ENCODE measurements at places on chromosomes 3 and 15.

- no peak for DNase-seq
These were observed 102.4 kb upstream of the TUSC7 start for GRCh38 chr3:116607205-116607604.

DNA sequence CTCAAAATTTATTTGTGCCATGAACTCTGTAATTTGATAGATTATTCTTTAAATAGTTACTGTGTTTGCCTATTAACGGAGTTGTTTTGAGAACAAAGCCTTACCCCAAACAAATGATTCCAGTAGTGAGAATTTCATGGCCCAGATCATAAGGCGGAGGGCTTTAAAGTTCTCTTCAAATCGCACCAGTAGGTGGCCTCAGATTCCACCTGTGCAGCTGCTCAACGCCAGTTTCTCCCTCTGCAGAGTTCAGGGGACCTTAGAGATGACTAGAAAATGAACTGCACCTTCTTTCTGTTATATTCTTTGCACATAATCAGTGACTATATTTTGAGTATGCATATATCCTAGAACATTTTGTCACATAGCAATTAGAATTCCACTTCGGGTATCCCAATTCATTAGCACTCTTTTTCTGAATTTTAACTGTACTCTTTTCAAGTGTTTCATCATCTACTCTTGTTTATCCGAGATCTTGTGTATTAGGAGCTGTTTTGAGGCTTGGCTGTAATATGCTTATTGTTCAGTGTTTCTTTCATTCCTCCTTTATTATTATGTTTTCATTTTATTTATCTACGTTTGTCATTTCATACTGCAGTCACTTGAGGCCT, 232.6 kb upstream of the CHRM5 start:
- no peak for DNase-seq

GRCh38 chr3:32443478-32443877, 51.8 kb downstream of the CMTM7 start:
- no peak for DNase-seq

DNA sequence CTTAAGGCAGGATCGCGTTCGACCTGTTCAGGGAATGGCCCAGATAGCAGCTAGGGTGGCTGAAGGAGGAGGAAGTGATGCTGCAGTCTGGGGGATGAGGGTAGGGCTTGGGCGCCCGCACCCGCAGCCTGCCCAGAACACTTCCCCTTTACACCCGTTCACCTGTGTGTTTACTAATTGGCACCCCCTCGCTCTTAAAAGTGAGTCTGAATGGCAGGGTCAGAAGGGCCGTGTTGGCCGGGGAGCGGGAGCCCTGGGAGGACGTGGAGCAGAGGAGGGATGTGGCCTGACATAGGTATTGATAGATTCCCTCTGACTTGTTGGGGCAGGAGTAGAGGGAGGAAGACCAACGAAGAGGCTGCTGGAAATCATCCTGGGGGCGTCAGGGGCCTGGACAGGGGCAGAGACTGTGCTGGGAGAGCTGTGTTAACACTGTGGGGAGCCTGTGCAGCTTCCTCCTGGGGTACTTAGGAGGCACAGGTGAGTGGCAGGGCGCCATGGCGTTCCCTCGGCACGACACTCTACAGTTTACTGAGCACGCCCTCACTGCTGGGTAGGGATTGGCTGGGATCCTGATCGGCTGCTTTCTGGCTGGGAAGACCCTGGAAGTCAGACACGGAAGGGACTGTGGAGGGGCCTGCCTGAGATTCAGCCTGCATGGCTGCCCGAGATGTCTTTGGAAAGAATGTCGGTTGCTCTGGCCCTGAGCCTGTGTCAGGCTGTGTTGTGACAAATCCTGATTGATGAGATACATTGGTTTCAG, 51.7 kb downstream of the SLC6A6 start:
- DNase-seq = no peak

GRCh38 chr3:99868311-99868646, 50.6 kb downstream of the CMSS1 start:
- peak; percentile 24 for DNase-seq

DNA sequence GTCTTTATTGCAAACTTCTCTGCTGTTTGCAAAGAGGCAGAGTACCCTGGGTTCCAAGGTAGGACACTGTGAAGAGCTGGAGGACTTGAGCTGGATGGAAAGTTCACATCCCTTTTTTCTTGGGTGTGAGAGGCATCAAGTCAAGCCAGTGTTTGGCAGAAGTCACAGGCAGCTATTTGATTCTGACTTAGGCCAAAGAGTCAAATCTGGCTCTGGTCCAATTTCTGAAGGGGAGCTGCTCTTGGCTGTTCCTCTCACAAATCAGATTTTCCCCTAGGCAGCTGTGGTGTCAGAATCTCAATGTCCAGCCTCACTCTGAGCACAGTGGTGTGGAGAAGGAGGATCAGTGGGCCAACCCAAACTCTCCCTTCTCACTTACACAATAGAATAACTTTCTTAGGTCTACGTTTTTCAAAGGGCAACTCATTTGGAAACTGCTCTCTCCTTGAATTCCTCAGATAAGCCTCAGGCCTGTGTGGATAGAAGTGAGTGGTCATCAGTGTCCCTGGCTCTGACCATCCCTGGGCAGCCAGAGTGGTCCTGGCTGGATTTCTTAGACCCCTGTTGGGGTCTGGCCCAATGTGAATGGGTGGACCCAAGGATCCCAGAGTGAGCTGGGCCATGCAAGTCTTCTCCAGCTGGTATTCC, 18.2 kb upstream of the AMOTL2 start:
- no peak for DNase-seq

DNA sequence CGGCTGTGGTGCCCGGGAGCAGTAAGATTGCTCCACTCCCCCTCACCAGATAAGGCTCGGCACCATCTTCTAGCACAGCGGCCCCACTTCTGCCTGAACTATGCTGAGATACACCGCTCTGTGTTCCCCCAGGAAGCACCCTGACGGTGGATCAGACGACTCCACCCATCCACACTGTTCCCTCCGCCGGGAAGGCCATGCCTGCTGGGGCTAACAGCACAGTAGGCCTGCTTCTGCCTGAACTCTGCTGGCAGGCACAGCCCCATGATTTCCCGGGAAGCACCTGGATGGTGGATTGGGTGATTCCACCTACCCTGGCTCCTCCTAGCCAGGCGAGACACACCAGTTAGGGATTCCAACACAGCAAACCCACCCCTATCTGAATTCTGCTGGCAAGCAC, 36.3 kb upstream of the PPM1L start:
- no peak for DNase-seq

- DNase-seq = no peak
These were observed 24.7 kb downstream of the KY start for GRCh38 chr3:134625885-134626741.

DNA sequence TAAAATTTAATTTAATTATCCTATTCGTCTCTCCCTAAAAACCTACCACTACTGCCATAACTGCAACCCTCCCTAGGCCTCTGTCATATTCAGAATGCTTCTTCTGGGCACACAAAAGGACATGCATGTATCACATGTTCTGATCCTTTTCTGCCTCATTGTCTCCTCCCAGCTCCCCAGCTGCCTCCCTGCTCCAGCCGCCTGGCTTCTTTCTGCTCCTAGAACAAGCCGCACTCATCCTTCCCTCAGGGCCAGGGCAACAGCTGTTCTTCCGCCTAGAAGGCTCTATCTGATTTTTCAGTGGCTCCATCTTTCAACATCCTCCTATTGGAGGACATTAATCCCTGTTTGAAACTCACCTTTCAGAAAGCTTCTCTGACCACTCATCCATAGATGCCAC, 38.6 kb downstream of the TMED3 start:
- DNase-seq = no peak

DNA sequence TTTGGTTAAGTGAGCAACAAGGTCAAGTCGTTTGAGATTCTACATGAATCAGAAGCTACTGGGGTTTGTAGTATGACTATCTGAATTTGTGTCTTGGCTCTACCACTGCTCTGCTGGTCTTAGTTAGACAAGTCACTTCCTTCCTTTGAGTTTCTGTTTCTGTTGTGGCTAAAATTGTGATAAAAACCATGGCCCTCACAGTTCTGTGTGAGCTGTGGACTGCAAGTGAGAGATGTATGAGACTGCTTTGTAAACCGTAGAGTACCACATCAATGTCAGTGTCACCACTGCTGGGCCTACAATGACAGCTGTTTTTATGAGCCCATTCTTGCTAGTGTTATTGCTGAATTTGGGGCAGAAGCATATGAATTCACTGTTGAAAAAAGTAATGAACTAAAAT, 32.7 kb downstream of the RARB start:
- DNase-seq = no peak

GRCh38 chr15:68313501-68314410, 36.2 kb downstream of the FEM1B start:
- no peak for DNase-seq

DNA sequence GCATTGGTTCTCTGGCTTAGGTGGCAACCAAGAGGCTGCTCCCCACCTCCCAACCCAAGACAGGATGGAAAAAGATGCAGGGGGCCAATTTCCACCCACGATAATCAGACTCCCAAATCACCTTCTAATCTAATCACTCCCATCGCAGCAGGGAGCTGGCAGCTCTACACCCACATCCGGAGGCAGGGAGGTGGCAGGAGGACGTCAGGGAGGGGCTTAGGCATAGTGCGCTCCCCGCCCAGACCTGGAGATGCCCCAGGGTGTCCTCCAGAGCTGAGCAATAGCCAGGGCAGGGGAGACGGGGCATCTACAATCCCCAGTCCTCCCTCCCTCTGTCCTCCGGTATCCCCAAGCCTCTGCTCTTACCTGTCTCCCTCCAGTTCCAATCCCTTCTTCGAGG, 70.5 kb upstream of the SEC13 start:
- peak; percentile 34 for DNase-seq

DNA sequence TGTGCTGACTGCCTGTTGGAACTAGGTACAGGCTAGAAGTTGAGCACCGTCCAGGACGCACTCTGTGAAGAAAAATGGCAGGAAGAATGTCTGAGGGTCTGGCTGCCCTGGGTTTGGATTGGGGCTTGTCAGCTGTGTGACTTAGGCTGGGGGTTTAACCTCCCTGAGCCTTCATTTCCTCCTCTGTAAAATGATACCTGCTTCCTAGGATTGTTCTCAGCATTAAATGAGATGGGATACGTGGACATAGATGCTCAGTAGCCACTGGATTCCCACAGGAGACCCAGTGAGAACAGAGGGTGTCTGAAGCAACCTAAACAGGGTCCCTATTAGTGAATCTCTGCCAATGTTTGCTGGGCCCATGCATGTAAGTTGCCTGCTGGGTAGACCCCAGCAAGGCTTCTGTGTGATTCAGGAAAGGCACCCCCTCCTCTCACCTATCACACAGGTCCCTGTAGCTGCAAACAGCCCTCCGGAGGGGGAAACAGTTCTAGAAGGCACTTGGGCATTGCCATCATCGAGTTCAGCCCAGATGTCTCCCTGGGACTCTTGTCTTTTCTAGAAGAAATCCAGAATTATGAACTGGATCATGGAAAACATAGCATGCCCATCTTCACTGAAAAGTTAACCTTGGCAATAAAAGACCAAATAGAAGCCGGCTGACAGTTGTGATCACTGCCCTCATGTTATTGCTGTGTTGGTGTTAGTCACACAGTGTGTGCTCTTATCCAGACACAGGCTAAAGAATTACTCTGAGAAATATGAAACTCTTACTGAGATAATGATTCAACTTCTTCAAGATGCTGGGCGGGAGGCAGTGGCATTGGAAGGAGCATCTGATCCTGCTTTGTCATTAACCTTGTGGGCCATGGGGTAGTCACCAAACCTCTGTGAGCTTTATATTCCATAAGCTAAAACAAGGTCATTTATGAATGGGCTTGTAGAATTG, 64.5 kb downstream of the SMAD6 start:
- DNase-seq = no peak

DNA sequence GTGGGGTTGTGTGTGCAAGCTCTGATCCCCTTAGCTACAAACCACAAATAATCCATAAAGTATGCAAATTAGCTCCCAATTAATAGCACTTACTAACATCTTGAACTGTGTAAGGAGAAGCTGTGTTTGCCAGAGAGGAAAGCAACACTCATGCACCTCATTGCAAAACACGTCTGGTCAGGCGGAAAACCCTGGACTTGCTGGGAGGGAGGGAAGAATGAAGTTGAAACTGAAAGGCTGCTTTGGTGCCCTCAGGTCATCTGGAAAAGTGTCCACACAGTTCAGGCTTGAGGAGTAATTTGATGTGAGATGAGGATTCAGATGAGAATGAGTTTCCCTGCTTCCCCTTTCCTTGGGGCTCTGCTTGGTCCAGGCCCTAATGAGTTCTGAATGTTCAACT, 185.5 kb upstream of the ANKRD28 start:
- DNase-seq = no peak

GRCh38 chr3:45145681-45146614, at the start of gene CDCP1:
CDCP1 (minus strand) TSS chr3:45146378; CDS start chr3:45146287, 91 bp downstream.
- DNase-seq = peak; percentile 9

DNA sequence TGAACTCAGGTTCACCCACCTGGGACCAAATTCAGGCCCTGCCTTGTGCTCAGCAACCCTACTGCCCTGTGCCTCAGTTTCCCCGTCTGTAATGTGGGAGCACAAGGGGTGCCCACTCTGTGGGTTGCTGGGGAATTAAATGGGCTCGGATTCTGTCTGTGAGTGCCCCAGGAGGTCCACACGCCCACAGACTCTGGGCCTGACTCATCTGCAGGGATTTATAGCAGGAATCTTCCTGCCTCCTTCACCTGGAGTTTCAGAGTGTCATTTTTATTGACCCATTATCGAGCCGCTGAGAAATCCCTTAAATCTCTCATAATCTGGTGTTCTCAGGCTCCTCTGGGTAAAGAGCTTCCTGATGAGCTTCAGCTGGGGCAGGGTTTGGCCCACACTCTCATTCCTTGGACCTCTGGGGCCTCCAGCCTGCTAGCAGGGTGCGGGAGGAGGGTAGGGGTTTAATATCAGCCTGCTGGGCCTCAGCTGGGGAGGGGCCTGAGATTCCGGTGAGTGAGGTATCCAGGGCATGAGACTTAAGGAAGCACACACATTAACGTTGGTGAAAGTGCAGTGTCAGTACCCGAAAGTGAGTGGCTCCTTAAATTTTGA, 16.4 kb downstream of the C3orf18 start:
- DNase-seq = no peak

All from CD4-positive, alpha-beta T cell treated with Interleukin-17A for 4 hours (primary cell).